ENCODE measurements at places on chromosomes 4 and X.

- H3K36me3 ChIP-seq: peaks cover 9% of the 10 kb centered on the region
- DNase-seq: peak; percentile 89
- peak overlapping the region; percentile 16 for H3K27ac ChIP-seq
- H3K4me3 ChIP-seq: no peak overlapping the region
- peaks cover 5% of the 10 kb centered on the region for H3K4me1 ChIP-seq
- no peaks in the 10 kb centered on the region for H3K27me3 ChIP-seq
Observed at GRCh38 chr4:7803992-7804755, 135.5 kb downstream of the AFAP1 start.

DNA sequence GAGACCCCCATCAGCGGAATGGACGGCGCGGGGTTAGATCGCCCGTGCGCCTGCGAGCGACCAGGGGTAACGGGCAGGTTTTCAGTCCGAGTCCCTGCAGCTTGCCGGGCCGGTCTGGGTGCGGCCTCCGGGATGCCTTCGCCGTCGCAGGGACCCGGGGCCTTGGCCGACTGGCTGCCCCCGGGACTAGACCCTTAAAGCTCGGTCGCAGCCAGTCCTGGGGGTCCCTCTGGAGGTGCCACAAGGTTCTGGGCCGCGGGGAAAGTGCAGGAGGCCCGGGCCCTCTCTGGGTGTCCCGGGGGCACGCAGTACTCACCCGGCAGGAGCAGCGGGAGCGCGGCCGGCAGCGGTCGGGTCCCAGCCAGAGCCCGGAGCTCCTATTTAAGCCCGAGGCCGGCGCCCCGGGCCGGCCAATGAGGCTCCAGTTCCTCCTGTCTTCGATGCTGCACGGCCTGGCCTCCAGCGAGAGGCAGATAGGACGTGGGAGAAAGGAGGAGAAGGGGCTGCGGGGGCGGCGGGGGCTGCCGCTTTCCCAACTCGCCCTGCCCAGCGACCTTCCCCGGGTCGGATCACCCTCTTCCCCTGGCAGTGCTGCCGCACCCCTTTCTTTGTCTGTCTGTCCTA is at the start of gene SPON2:
SPON2 (minus strand) TSS at position 356 of the 624 bp plus-strand sequence.
- DNase-seq: no peak
- peaks cover 11% of the 10 kb centered on the region for H3K4me1 ChIP-seq
- H3K36me3 ChIP-seq: no peaks in the 10 kb centered on the region
- H3K27ac ChIP-seq: no peak within 1 kb of the TSS

- H3K4me3 ChIP-seq: no peak overlapping the region
- DNase-seq: no peak
- H3K36me3 ChIP-seq: peaks cover 2% of the 10 kb centered on the region
- H3K27me3 ChIP-seq: peaks cover 19% of the 10 kb centered on the region
- H3K27ac ChIP-seq: no peak overlapping the region
Observed at GRCh38 chr4:26124753-26125321, 196.0 kb upstream of the RBPJ start.

- H3K27me3 ChIP-seq: peaks cover 4% of the 10 kb centered on the region
- no peaks in the 10 kb centered on the region for H3K36me3 ChIP-seq
- no peak overlapping the region for H3K4me3 ChIP-seq
Observed at GRCh38 chr4:107261241-107261874, 225.2 kb upstream of the DKK2 start.

DNA sequence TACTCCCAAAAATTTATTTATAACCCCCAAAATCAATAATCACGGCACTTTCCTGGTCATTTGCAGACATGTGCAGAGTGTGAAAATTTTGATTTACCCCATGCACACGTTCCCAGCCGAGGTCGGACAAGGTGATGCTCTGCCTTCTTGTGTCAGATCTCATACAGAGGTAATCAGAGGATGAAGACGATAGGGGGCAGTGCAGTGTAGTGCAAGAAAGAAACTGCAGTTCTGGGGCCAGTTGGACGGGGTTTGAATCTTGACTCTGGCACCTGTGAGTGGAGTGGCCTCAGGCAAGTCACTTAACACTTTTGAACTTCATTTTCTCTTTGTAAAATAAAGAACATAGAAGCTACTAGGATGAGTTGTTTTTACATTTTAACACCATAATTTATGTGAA is 88.4 kb downstream of the FRMPD3 start:
- peaks cover 8% of the 10 kb centered on the region for H3K27me3 ChIP-seq
- no peaks in the 10 kb centered on the region for H3K36me3 ChIP-seq
- DNase-seq: peak; percentile 27
- no peak overlapping the region for H3K27ac ChIP-seq

DNA sequence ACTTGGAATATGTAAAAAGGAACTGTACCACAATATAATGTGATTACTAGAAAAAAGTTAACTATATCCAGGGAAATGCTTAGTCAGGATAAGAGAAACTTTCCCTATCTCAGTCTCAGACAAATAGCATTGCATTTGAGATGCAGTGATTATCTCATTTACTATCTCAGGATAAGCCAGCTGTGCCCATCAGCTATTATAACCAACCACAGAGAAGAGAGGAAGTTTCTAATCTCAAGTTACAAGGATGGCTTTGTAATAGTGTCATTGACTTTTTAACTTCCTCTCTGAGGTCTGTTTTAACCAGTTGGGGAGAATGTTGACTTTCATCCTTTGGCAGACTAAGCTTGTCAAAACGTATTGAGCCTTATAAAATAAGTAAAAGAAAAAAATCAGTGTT is 56.5 kb downstream of the SNX25 start:
- H3K36me3 ChIP-seq: peaks cover 30% of the 10 kb centered on the region
- DNase-seq: no peak
- H3K27ac ChIP-seq: no peak overlapping the region
- no peak overlapping the region for H3K4me3 ChIP-seq

GRCh38 chr4:98446499-98447375 is 185.6 kb downstream of the RAP1GDS1 start:
- H3K27ac ChIP-seq: peak overlapping the region; percentile 96
- H3K36me3 ChIP-seq: peaks cover 20% of the 10 kb centered on the region
- peak overlapping the region; percentile 73 for H3K4me3 ChIP-seq
- no peaks in the 10 kb centered on the region for H3K27me3 ChIP-seq
- peaks cover 40% of the 10 kb centered on the region for H3K4me1 ChIP-seq
- DNase-seq: peak; percentile 57

- H3K4me3 ChIP-seq: no peak overlapping the region
- H3K27ac ChIP-seq: no peak overlapping the region
- no peaks in the 10 kb centered on the region for H3K4me1 ChIP-seq
- H3K36me3 ChIP-seq: no peaks in the 10 kb centered on the region
Observed at GRCh38 chrX:137194164-137194563, 160.4 kb upstream of the GPR101 start.

- no peak for DNase-seq
- peaks cover 60% of the 10 kb centered on the region for H3K27me3 ChIP-seq
- H3K4me1 ChIP-seq: peaks cover 17% of the 10 kb centered on the region
- H3K36me3 ChIP-seq: no peaks in the 10 kb centered on the region
- H3K4me3 ChIP-seq: peak overlapping the region; percentile 57
Observed at GRCh38 chr4:74934016-74934831, 1.3 kb downstream of the PARM1 start.

DNA sequence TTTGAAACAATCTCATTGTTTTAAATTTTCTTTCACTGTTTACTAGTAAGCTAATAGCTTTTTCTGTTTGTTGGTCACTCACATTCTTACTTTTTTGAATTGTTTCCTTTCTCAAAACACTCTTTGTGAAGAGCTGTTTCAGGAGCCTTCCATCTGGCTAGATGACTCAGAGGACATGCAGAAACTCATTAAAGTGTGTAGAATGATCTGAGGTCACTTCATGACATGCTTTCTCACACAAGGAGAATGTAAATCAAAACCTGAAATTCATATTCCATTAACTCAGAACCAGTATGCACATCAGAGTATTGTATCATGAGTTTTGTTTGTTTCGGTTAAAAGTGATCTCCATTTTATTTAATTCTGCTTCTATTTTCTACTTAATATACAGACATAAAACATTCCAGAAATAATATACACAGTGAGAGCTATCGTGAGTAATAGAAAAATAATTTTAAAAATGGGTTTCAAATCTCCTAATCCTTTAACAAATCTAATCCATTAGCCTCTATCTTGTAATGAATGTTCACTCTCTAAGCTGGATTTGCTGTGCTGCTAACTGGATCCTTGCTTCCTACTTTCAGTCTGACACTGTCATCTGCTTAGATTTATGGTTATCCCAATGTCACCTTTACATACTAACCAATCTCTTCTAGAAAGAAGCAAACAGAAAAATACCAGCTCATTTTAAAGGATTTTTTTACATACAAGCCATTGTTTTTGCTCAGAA is 449.6 kb downstream of the FSTL5 start:
- no peaks in the 10 kb centered on the region for H3K27me3 ChIP-seq
- H3K4me1 ChIP-seq: no peaks in the 10 kb centered on the region
- no peaks in the 10 kb centered on the region for H3K36me3 ChIP-seq
- no peak for DNase-seq
- no peak overlapping the region for H3K27ac ChIP-seq
- no peak overlapping the region for H3K4me3 ChIP-seq

DNA sequence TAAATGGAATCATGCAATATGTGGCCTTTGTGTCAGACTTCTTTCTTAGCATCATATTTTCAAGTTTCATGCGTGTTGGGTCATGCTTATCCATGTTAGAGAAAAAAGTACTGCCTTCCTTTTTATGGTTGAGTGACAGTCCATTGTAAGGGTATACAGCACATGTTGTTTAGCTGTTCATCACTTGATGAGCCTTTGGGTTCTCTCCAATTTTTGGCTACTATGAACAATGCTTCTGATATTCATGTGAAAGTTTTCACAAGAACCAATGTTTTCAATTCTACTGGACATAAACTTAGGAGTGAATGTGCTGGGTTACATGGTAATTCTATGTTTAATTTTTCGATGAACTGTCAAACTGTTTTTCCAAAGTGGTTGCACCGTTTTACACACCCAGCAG is 28.1 kb upstream of the LNX1 start:
- H3K4me1 ChIP-seq: peaks cover 7% of the 10 kb centered on the region
- no peak overlapping the region for H3K4me3 ChIP-seq
- no peak for DNase-seq
- no peak overlapping the region for H3K27ac ChIP-seq
- H3K36me3 ChIP-seq: no peaks in the 10 kb centered on the region
- peaks cover 9% of the 10 kb centered on the region for H3K27me3 ChIP-seq

- no peaks in the 10 kb centered on the region for H3K27me3 ChIP-seq
- peaks cover 13% of the 10 kb centered on the region for H3K4me1 ChIP-seq
- peaks cover 3% of the 10 kb centered on the region for H3K36me3 ChIP-seq
Observed at GRCh38 chr4:123653236-123653635, 256.6 kb downstream of the SPRY1 start.

- peaks cover 28% of the 10 kb centered on the region for H3K4me1 ChIP-seq
- no peaks in the 10 kb centered on the region for H3K27me3 ChIP-seq
- H3K36me3 ChIP-seq: peaks cover 11% of the 10 kb centered on the region
- peak overlapping the region; percentile 84 for H3K27ac ChIP-seq
- peak overlapping the region; percentile 71 for H3K4me3 ChIP-seq
Observed at GRCh38 chrX:154378059-154378798, 866 bp upstream of the EMD start.

GRCh38 chrX:53305219-53305995 is 24.0 kb upstream of the IQSEC2 start:
- H3K36me3 ChIP-seq: no peaks in the 10 kb centered on the region
- no peak overlapping the region for H3K4me3 ChIP-seq
- no peak for DNase-seq
- H3K4me1 ChIP-seq: peaks cover 4% of the 10 kb centered on the region
- H3K27ac ChIP-seq: no peak overlapping the region
- H3K27me3 ChIP-seq: no peaks in the 10 kb centered on the region

- H3K4me3 ChIP-seq: no peak overlapping the region
- H3K36me3 ChIP-seq: no peaks in the 10 kb centered on the region
- no peaks in the 10 kb centered on the region for H3K27me3 ChIP-seq
- DNase-seq: no peak
- no peak overlapping the region for H3K27ac ChIP-seq
Observed at GRCh38 chr4:59664771-59665170, 1535.4 kb upstream of the ADGRL3 start.

DNA sequence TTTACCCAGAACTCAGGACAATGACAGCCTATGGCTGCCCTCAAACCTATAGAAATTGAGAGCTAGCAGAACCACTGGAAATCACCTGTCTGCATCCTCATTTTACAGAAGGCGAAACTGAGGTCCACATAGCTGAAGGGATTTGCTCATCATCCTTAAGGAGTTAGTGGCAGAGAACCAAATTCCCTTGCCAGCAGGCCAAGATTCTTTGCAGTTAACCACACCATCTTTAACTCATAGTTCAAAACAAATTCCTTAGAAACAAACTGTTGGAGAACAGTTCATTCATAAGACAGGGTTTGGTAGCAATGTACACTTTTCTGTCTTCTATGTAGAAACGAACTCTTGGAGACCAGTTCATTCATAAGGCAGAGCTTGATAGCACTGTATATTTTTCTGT is 37.9 kb upstream of the RAP2C start:
- H3K4me3 ChIP-seq: no peak overlapping the region
- peaks cover under 1% of the 10 kb centered on the region for H3K4me1 ChIP-seq
- no peak overlapping the region for H3K27ac ChIP-seq
- H3K27me3 ChIP-seq: no peaks in the 10 kb centered on the region

- no peaks in the 10 kb centered on the region for H3K27me3 ChIP-seq
- no peaks in the 10 kb centered on the region for H3K36me3 ChIP-seq
- DNase-seq: no peak
- H3K4me1 ChIP-seq: no peaks in the 10 kb centered on the region
- H3K27ac ChIP-seq: no peak overlapping the region
- no peak overlapping the region for H3K4me3 ChIP-seq
Observed at GRCh38 chr4:106629268-106629625, 260.7 kb upstream of the GIMD1 start.

DNA sequence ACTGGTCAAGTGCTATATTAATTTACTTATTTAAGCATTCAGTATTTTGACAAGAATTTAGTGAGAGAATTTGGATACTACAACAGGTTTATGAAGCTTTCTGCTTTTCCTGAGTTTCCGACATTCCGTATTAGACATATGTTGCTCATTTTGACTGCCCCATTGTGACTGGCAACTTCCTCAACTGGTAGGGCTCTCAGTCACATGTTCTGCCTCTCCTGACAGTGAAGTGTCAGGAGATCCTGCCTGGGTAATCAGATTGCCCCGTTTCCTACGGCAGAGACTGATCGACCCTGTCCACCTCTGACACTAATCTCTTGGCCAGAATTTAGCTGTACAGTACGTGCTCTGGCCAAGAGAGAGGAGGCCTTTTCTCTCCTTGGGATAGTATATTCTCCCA is 49.5 kb downstream of the CLNK start:
- no peaks in the 10 kb centered on the region for H3K27me3 ChIP-seq
- no peak overlapping the region for H3K27ac ChIP-seq
- peaks cover 5% of the 10 kb centered on the region for H3K4me1 ChIP-seq
- DNase-seq: no peak

DNA sequence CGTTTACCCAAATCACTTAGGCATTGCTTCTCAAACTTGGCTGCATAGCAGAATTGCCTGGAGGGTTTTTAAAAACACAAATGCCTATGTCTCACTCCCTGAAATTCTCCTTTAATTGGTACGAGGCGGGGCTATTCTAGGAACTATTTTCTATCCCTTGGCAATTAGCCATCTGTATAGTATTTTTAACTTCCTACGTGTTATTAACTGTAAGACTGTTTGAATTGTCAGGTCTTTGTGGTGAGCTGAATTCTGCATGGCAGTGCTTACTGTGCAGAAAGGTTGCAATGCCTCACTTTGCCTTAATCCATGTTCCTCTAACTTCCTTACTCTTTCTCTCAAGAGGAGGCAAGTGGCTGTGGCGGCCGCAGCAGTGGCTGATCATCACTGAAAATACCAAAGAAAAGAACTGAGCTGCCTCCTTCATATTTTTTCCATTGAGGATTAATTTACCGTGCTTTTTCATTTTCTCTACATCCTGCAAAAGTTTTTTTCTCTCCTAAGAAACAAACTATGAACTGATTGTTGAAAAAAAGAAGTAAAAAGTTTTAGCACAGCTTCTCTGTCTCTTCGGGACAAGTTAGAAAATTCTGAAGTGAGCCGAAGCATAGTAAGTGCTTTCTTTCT is at the start of gene SHROOM3:
SHROOM3 (plus strand) TSS at position 329 of the 627 bp plus-strand sequence. CDS start 824 bp downstream, outside the sequence.
- no peak for DNase-seq
- no peak within 1 kb of the TSS for H3K4me3 ChIP-seq
- peaks cover 24% of the 10 kb centered on the region for H3K27me3 ChIP-seq
- no peak within 1 kb of the TSS for H3K27ac ChIP-seq

Measured in activated naive CD8-positive, alpha-beta T cell treated with anti-CD3 and anti-CD28 coated beads, Interleukin-2, amount 50 U/mL, for 24 hours (primary cell).